ENCODE measurements at places on chromosomes 4 and X.

DNA sequence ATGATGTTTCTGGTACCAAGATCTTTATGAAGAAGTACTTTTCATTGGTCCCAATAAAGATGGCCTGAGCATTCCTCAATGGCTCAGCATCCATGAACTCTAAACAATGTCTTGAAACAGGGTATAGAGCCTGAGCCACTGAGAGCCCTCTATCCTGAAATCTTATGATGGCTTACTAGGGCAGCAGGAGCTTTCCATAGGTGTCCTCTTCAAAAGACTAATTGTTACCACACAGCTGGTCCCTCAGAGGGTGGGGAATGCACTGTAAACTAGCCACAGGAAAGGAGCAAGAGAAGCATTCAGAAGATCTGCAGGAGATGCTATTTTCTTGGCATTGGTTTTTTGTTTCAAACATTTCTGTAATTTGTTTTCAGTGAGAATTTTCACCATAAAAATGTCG lies 5.6 kb upstream of the BANK1 start:
- no peak for DNase-seq

GRCh38 chr4:64495946-64496345 lies 86.7 kb upstream of the TECRL start:
- DNase-seq: no peak

DNA sequence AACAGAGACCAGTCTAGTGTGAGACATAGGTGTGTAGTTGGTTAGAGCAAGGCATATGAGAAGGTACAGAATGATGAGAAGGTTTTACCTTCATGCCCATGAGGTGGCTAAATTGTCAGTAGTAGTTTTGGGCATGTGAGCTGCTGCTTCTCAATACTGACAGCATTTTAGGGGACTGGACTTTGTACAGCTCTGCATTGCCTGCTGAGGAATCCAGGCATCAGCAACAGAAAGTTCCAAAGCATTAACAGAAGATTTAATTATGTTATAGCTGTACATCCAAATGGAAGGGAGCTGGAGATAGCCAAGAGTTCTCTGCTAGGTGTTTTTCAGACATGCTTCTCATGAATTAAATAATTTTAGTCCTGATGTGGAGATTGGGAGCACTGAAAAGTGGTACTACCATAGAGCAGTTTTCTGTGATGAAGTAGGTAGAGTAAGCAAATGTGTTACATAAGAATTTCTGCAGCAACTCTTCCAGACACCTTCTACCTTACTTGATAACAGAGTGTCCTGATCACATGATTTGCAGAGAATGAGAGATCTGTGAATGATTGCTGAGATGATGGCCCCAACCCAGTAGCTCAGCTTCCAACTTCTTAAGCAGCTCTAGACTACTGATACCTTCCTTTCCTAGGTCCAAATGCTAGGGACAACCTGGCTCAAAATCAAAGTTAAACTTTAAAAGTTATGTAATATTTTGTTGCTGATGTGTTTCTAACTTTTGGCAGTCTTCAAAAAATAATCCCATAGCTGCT lies 30.4 kb downstream of the FNIP2 start:
- no peak for DNase-seq

DNA sequence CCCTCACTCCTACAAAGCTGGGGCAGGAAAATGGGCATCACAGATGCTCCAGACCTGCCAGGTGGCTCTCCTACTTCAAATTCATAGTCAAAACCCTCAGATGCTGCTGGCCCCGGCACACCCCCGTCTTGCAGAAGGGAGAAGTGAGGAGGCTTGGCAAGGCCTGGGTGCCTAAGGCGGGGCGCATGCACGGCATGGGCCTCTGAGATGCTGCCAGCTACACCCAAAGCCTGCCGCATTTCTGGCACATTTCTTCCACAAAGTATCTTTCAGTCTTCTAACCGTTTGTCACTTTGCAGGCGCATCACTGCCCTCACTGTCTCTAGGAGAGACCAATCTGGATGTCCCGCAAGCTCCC lies 19.6 kb downstream of the WDR1 start:
- no peak for DNase-seq

- no peak for DNase-seq
Measured at GRCh38 chrX:37815366-37815765, 32.0 kb downstream of the DYNLT3 start.

GRCh38 chr4:56658528-56658927 lies 22.6 kb downstream of the HOPX start:
- DNase-seq: no peak

- no peak for DNase-seq
Measured at GRCh38 chrX:130857207-130857606, 45.8 kb downstream of the ENOX2 start.

- DNase-seq: no peak
Measured at GRCh38 chr4:84441758-84442377, 57.2 kb downstream of the NKX6-1 start.

GRCh38 chr4:101954975-101955678 lies 164.6 kb downstream of the BANK1 start:
- DNase-seq: no peak

DNA sequence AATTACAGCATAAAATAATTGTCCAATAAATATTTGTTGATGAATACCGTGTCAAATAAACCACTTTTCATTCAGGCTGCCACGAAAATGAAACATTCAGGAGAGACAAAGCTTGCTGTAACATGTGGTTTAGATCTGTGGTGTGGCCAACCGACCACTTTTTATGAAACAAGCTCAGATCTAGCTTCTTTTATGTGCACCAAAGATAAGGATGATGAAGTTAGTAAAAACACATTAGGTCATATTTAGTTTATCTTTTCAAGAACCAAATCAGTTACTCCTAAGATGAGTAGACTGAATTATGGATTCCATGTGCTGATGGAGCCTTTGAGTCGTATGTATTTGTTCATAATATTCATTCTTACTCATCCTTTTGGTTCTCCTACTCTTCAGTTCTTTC lies 35.8 kb downstream of the STOX2 start:
- no peak for DNase-seq

- DNase-seq: no peak
Measured at GRCh38 chr4:186404562-186405134, 138.7 kb downstream of the F11 start.

- peak; percentile 9 for DNase-seq
Measured at GRCh38 chr4:22514001-22514400, 1.9 kb downstream of the ADGRA3 start.

DNA sequence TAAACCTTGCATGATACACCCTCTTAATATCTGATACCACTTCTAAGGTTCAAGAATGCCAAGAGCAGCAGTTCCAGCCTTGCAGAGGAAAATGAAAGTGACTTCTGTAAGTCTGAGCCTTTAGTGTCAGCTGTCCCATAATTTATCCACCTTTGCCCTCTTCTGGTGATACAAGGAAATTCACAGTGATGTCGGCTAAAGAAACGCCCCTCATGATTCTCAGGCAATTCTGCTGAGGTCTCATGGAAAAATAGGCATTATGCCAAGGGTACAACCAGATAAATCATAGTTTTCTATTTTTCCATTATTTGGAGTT lies 172.2 kb upstream of the CXCL13 start:
- peak; percentile 60 for DNase-seq

DNA sequence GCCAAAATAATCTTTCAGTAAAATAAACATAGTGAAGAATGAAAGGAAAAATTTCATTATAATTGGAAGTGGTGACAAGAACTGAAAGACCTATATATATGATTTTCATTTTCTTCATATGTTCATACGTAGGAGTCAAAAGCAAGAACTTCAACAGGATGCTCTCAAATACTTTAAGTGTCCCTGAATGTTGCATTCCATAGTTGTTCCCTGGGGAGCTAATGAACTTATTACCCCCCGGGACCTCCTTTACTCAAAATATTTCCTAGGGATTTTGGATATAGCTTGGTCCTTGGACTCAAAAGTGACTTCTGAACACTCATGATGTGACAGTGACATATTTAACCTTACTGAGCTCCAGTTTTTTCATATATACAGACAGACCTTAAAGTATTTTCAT lies 44.9 kb upstream of the NDST4 start:
- DNase-seq: no peak

DNA sequence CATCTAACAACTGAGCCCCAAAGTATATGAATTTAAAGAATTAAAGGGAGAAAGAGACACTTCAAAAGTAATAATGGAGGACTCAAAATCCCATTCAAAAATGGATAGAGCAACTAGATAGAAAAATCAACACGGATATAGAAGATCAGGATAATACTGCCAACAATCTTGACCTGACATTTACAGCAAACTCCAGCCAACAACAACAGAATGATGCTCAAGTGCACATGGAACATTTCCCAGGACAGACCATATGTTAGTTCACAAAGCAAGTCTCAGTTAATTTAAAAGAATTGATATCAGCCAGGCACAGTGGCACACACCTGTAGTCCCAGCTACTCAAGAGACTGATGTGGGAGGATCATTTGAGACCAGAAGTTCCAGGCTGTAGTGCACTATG lies 72.0 kb upstream of the SMARCAD1 start:
- DNase-seq: no peak

- no peak for DNase-seq
Measured at GRCh38 chrX:46180258-46180687, 364.9 kb downstream of the ZNF674 start.

DNA sequence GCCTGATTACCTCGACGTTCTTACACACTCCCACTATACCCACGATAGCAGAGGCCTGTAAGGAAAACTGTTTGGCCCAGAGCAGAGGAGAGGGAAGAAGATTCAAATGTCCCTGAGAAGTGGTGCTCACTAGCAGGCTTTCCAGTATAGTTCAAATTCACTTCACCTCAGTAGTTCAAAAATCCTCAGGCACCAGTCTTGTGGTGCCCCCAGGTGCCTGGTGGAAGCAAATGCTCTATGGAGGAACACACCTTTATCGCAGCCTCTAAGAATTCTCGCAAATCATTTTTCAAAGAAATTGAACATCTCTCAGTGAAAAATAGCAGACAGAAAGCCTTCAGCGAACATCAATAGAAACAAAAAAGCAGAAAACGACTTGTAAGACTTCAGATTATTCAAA lies 12.2 kb upstream of the MTMR1 start:
- no peak for DNase-seq

- peak; percentile 94 for DNase-seq
Measured at GRCh38 chr4:40672528-40673522, 43.2 kb upstream of the RBM47 start.

- peak; percentile 5 for DNase-seq
Measured at GRCh38 chrX:139290310-139290709, 240.2 kb upstream of the F9 start.

DNA sequence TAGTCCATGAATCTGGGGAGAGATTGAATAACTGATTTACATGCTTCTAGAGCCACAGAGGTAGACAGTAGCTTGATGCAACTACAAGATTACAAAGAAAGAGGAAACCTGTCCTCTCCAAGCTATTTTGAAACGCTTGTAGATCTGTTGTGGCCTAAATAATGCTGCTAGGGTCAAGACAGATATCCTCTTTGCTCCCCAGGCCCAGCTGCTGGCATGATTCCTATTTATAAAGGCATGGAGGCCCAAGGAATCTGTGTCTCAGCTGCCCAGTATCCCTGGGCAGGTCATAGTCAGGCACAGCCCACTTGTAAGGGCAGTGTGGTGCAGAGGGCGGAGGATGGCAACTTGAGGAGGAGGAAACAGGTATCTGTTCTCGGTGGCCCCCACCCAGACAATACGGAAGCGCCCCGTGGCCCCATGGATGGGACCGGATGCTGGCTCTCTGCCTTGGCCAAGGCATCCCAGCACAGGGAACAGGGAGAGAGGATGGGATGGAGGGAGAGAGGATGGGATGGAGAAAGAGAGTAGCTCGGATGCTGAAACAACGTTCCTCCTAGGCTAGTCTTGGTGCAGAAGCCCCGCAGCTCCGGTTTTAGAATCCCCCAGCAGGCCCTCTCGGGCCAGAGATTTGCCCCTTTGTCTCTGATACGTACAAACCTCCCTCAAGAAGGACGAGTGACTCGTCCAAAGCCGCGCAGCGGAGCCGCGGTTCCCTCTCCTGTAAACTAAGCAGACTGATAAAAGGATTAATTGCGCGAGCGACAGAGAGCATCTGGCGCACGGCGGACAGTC lies 767 bp upstream of the SMIM20 start:
- peak; percentile 5 for DNase-seq

DNA sequence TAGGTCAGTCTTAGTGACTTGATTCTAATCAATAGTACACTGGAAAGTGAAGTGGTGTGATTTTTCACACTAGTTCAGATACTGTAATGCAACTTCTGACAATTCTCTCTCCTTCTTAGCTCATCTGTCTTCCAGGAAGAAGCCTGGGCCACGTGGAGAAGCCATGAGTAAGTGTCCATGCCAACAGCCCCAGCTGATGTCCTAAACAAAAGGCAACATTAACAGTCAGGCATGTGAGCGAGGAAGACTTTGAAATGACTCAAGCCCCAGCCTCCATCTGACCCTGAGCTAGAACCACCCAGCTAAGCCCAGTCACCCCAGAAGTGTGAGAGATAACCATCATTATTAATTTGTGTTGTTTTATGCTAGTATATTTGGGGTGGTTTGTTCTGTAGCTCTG lies 115.7 kb upstream of the MAGEB16 start:
- DNase-seq: no peak

GRCh38 chr4:46329118-46329976 lies 60.6 kb downstream of the GABRA2 start:
- peak; percentile 70 for DNase-seq

DNA sequence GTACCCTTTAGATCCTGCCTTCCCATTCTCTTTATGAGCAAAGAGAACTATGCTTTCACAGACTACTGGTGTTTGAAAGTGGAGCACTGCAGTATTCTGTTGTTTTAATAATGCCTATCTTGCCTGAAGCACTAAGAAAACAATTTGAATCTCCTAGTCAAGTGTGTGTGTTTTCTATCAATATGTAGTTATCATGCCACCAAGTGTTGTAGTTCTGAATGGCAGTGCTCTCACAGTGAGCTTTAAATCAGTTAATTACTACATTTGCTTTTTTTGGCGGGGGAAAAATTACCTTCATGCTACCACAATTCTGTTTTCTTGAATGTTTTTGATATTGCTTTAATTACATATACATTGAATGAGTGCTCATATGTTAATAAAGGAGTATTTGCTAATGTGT lies 143.6 kb upstream of the FAM47A start:
- DNase-seq: no peak

- no peak for DNase-seq
Measured at GRCh38 chrX:56798866-56799758, 70.1 kb downstream of the NBDY start.

DNA sequence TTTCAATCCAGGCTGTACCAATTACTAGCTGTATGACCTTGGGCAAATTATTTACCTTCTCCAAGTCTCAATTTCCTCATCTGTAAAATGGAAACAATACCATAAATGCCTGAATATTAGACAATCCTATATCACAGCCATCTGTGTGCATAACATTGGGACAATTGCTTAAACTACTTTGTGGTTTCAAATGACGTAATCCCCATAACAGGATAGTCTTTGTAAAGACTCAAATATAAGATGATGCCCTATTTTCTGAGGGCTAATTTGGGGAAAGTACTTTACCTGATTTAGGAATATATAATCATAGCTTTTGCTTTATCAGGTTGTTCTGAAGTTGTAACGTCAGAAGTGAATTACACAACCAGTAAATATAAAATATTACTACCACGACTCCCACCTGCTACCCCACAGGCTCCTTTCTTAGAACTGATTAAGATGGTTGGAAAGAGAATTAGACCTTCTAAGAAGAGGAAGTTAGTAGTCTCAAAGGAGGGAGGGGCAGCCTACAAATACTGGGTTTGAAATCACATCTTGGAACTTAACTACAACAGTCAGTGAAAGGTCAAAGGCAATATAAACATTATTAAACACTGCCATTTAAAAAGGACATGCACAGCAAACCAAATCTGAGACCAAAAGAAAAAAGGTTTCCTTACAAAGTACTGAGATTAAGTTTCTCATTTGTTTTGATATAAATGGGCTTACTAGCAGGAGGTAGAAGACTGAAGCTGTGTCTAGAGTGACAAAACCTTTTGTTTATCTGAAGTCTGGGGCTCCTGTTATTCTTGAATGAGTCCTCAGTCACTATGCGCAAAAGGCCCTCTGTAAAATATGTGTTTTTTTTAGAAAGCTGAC lies 215.0 kb downstream of the SCFD2 start:
- DNase-seq: no peak
